ENCODE measurements at places on chromosomes 2 and 18. TPM values are rescaled to one million over a fixed set of nuclear protein-coding genes. Genes with fewer than 3 reads are reported as not detected.

KHK gene
- 3.9 TPM for total RNA-seq

MBOAT2 gene
- 33.1 TPM for total RNA-seq

ARHGAP28 gene
- total RNA-seq = 25.2 TPM

DQX1 gene
- 0.31 TPM for total RNA-seq

GMCL1 gene
- total RNA-seq = 24.0 TPM

GALNT14 gene
- 17.0 TPM for total RNA-seq

OXER1 gene
- total RNA-seq = 0.37 TPM

PROKR1 gene
- total RNA-seq = 0.39 TPM

STARD6 gene
- total RNA-seq = not detected

MLPH gene
- 3.6 TPM for total RNA-seq

ADCYAP1 gene
- 4.1 TPM for total RNA-seq

RBKS gene
- total RNA-seq = 5.2 TPM

LRP2 gene
- 5.1 TPM for total RNA-seq

KLHL29 gene
- 14.6 TPM for total RNA-seq

ANKRD53 gene
- total RNA-seq = 0.75 TPM

DNA sequence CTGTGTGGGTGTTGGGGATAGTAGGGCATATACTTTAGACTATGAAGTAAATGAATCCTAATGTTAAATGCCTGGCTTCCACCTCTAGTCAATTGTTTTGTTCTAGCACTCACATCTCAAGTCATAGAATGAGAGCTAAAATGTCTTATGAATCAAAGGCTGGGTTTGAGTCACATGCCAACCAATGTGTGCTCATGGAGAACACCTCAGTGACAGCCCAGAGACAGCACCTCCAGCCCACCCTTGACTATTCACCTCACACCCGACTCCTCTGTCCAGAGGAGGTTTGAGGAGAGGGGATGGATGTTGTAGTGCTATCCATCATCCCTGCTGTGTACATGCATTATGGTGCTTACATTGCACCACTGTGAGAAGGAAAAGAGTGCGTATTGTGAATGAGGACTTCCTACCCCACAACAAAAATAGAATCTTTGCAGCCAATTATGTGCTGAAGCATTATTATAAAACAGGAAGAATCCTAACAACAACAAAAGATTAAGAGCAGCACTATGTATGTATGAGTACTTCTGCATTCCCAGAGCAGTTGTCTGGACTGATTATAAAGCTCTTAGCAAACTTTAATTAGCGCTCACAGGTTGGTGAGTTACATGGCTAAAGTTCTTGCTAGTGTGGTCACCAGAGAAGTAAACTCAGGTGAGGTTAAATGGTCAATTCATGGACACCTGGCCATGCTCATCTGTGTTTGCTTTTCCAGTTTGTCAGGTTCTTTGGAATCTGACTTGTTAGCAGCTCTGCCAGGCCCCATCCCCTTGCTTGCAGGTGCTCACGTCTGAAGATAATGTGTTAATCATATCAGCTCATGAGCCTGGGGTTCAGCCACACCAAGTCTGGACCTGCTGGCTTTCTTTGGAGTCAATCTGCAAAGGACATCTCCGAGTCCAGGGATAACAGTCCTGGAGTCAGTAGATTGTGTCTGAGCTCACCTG is 55.3 kb upstream of the NABP1 start:
- ATAC-seq = no peak

GRCh38 chr18:49980896-49981295 is 167.6 kb upstream of the ACAA2 start:
- no peak for ATAC-seq

DNA sequence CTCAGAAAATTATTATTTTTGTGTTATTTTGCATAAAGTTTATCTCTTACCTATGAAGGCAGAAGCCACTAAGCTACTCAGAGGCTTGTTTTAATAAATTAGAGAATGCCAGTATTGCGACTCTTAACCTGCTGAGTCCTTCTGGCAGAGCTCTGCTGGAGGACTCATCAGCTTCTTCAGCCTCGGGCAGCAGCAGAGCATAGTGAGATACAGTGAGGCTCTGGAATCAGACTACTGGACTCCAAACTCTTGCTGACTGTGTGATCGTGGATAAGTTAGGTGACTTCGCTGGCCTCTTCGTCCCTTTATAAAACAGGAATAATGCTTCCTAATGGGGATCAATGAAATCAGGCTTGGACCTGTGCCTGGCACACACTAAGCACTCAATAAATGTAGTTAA is 1.7 kb downstream of the PTRHD1 start:
- ATAC-seq = no peak

DNA sequence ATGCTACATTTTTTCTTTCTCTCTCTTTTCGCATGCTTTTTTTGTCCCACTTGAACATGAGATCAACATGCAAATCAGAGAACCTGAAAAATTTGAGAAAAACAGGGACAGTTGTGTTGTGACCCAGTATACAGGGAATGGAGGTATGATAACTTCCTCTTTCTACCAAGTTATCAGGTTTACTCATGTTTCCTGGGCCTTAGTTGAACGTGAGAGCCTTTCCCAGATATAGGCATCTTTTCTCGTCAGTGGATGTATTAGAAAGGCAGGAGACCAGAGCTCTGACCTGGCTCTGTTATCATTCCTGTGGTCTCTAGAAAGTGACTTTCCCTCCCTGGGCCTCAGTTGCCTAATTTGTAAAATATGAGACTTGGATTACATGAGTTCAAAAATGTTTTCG is 30.1 kb upstream of the FAM117B start:
- ATAC-seq = no peak

DNA sequence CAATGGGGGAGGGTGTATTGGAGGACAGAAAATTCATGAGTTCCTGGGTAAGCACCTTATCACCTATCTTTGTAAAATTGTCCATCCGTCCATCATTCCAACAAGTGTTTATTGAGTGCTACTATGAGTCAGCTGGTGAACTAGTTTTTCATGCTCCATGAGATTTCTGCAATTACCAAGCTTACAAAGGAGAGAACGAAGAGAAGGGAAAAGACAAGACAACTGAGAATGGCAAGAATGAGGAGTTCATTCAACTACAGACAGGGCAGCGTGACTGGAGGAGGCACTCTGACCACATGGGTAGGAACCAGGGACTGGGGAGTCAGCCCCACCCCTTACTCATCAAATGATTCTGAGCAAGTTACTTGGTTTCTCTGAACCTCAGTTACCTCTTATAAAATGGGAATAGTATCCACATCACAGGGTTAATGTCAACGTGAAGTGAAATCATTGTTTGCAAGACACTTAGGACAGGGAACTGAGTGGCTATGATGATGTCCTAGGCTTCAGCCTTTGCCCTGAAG is 18.6 kb upstream of the TXNDC2 start:
- no peak for ATAC-seq

GRCh38 chr18:2894841-2895370 is 48.1 kb downstream of the EMILIN2 start:
- ATAC-seq = no peak

DNA sequence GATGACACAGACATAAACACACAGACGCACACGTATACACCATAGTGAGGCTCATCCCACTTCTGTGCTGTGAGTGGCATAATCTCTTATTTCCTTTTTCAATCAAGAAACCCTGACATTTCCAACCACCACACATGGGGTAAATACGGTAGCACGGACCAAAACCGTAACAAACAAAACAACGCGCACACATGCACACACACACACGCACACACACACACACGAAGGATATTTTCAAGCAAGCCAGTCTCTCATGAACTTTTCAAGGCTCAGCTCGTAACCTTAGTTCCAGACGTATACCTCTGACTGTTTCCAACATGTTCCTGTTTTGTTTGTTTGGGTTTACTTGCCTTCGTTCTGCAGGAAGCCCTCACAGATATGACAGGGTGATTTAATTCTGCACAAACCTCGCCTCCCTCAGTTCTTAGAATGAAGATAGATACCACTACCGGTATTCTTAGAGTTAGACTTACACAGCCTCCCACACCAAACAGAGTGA is 119.8 kb downstream of the BCL2 start:
- ATAC-seq = no peak

- no peak for ATAC-seq
Measured at GRCh38 chr2:7868836-7869235, 813.0 kb upstream of the ID2 start.

DNA sequence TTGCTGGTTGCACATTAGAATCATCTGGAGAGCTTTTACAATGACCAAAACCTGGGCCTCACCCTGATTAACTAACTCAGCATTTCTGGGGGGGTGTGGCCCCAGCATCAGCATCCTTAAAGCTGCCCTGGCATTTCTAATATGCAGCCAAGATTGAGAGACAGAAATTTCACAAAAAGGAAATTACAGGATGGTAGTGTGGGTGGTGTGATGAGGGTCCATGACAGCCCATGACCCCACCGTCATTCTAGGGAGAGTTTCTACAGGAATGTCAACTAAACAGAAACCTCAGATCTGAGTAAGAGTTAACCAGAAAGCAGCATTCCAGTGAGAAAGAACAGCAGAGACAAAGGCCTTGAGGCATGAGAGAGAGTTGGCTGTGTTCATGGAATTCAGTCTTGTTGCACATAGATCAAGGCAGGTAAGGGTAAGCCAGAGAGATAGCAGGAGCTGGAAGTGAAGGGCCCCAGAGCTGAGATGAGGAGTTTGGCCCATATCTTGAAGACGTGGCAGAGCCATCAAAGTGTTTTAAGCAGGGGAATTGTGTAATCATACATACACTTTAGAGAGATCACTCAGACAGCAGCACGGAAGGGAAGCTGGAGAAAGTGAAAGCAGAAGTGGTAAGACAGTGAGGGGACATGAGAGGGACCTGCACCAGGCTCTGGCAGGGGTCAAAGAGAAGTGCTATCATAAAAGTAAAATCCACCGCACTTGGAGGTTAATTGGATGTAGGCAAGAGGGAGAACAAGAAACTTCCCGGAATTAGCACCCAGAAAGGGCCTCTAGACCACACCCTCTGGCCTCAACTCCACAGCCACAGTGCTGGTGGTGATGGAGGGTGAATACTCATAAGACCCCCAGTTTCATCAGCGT is 7.8 kb upstream of the TRABD2A start:
- ATAC-seq = no peak

DNA sequence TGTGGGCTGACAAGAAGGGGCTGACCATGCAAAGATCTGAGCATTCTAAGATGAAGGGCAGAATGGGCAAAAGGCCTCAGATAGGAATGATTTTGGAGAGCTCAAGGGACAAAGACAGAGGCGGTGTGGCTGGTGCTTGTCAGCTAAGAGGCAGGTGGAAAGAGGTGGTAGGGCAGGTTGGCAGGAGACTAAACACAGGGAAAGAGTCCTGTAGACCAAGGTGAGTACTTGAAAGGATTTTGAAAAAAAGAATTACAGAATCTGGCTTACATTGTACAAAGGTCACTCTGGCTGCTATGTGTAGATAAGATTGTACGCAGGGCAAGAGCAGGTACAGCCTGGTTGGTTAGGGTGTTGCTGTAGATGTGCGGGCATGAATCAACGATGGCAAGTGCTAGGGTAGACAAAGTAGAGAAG is 50.6 kb downstream of the STK39 start:
- no peak for ATAC-seq

- peak; percentile 69 for ATAC-seq
Measured at GRCh38 chr2:204583773-204584172, 38.5 kb downstream of the PARD3B start.

GRCh38 chr2:67260343-67261277 is 136.5 kb upstream of the ETAA1 start:
- ATAC-seq = peak; percentile 84

- no peak for ATAC-seq
Measured at GRCh38 chr18:532018-532417, 31.5 kb upstream of the COLEC12 start.

- peak; percentile 50 for ATAC-seq
Measured at GRCh38 chr18:66495844-66496243, 108.0 kb downstream of the CDH19 start.

DNA sequence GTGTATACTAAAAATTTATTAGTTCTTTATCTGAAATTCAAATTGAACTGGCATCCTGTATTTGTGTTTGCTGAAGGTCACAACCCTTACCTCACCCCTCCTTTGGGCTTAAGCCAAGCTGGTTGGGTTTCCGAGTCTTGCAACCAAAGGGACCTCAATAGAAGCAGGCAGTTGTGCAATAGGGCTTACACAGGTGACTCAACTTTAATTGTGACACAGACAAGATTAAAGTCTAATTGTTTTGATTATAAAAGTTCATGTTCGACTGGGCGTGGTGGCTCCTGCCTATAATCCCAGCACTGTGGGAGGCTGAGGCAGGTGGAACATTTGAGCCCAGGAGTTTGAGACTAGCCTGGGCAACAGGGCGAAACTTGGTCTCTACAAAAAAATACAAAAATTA is 71.5 kb downstream of the RAB31 start:
- no peak for ATAC-seq

- ATAC-seq = no peak
Measured at GRCh38 chr2:237022533-237022932, 63.2 kb upstream of the COPS8 start.

- no peak for ATAC-seq
Measured at GRCh38 chr18:44812426-44812825, 131.7 kb downstream of the SETBP1 start.

DNA sequence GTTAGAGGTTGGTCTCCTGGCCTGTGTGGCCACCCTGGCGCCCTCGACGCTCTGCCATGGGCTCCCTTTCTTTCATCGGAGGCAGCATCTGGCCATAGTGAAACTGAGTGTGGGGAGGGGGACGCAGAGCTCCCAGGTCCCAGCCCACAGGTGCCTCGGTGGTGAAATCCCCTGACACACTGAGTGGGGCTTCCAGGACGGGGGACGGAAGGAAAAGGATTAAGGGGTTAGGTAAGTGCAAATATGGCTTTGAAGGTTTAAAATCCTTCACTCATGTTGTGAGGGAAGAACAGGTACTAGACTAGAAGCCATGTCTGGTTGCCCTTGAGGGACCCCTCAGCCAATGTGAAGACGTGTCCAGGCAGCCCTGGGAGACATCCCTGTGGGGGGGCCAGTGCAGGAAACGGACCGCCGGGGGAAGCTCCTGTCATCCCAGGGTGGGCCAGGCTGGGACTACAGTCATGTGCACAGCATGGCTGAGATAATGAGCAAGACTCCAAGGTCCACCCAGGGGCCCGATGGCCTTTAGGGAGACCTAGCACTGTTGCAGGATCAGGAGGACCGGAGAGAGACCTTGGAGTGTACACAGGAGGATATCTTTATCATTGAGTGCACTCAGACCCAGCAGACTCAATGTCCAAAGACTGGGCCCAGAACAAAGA is 36.3 kb downstream of the RTP5 start:
- ATAC-seq = no peak

DNA sequence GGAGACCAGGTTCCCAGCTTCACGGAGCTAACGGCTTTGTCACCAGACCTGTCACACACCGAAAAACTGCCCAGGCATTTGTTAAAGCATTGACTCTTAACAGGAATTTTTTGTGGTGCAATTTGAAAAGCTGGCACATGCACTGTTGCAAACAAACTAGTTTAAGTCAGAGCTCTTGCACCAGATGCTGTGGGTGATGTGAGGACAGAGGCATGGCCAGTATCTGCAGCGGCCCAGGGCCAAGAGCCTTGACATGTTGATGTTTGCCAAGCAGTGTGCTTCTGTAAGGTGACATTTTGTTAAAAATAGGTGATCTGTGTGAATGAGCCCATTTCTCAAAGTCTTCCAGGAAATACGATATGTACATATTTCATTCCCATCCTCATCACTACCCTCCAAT is 142.5 kb downstream of the MTCL1 start:
- ATAC-seq = no peak

GRCh38 chr2:11071211-11071610 is 84.1 kb upstream of the SLC66A3 start:
- ATAC-seq = no peak

- ATAC-seq = no peak
Measured at GRCh38 chr2:219514836-219515235, 554 bp downstream of the ASIC4 start.

Measured in motor neuron (in vitro differentiated cells).